ENCODE measurements at places on chromosomes 16 and 17.

DNA sequence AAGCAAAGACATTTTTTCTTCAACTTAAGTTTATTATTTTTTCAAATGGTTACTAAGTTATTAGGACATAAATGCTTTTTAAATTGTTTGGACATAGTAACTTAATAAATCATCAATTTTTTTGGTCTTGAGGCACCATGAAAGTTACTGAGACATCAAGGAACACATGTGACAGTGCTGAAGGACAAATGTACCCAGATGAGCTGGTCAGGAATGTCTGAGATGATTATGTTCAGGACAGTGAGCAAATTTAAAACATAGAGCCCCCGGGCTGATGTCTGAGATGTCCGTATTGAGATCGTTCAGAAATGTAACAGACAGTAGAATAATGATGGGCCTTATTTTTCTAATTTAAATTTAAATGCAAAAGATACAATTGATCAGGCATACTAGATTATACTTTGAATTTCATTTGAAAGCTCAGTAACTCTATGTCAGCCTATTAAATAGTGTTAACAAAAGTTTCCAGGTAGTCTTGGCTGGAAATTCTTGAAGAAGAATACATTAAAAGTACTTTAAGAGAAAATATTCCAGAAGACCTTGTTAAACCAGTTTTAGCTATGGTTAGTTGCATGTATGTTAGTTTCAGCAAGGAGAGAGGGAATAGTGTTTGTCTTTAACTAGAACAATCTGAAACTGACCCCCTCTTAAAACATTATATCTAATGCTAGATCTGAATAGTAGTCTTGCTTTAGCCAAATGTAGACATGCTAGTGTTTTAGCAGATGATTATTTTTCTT is 36.4 kb downstream of the SEC14L1 start:
- no peak for DNase-seq

DNA sequence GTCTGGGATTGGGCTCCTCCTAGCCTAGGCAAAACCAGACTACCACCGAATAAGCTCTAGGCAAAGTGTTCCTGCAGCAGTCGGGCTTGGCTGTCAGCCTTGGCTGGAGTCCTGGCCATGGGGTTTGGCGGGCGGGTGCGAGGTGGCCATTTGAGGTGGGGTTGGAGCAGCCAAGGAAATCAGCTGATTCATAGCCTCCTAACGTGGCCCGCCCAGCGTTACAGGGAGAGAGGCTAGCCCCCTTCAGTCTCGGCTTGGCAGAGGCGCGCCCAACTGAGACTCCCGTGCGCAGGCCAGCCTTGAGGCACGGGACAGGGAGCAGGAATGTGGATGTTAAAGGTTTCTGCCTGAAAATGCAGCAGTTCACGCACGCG is 1.9 kb downstream of the PMP22 start:
- DNase-seq = no peak

DNA sequence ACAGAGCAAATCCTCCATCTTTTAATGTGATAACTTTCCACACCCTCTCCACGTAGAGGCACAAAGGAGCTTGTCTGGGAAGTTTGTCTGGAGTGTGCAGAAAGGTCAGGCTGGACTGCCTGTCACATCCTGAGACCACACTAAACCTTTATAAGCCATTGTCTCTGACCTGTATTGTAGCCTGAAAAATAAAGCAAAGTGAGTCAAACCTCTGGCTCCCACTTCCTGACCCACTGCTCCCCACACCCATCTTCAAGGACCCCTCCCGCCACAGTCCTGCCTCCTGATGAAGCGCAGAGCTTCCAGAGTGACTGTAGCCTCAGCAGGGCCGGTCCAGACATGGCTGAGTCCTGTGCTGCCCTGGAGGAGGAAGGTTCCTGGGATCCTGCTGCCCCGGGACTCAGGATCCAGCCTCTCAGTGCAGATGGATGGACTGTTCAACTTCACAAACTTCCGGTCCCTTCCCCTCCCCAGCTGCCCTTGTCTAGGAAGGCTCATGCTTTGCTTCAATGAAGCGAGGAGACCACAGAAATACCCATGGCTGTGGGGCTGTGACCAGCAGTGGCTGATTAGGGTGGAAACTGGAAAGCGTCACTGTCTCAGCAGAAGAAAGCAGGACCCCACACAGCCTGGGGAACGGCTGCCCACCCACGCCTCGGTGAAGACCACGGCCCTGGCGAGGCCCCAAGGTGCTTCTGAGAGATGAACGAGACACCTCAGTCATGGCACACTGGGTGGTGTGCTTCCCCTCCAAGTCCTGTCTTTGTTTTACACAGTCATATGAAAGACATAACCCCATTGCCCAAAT is 30.9 kb upstream of the CLEC18B start:
- DNase-seq = no peak

DNA sequence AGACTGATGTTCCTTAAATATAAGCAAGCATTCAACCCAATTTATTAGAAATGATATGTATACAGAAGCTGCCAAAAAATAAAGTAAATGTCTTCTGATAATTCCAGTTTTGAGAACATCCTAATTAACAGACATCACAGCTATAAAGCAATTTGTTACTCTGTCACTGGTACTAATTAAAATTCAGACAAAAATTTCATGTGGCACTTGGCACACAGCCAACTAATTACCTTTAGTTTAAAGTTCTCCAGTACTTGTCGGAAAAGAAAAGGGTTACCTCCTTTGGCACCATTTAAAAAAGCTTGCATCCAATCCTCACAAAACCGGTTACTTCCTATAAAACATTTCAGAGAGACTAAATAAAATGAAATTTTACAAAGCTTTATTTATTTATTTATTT is 8.8 kb downstream of the C17orf75 start:
- no peak for DNase-seq

GRCh38 chr17:81440511-81441244 is 45.4 kb downstream of the BAHCC1 start:
- no peak for DNase-seq

DNA sequence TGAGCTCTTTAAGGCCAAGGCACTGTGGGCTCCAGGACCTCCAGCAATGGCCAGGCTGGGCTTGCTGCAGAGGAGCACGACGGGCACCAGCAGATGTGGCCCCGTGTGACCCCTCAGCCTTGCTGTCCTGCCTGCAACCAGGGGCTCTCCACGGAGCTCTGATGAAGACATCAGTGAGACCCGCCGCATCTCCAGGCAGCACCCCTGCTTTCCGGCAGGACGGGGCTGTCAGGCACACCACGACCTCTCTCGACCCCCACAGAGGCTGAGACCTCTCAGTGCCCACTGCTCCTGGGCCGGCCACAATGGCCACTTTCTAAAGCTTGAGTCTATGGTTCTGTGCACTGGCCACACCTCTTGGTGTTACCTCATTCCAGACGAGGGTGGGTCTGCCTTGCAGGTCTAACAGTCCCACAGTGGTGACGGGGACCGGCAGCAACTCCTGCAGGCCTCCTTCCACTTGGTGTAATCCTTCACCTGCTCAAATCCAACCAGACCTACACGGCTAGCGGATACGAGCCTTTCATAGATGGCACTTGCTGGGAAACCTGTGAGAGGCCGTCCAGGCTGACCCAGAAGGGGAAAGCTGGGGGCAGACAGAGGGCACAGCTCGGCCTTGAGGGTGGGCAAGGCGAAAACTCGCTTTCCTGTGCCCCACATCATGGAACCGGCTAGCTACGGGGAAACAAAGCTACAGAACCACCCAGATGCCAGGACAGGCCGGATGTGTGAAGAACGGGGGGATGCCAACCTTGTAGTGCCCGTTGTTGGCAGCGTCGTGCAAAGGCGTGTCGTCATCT is 70.5 kb downstream of the ZNF778 start:
- no peak for DNase-seq

- DNase-seq = peak; percentile 29
Observed at GRCh38 chr17:31492880-31493655, 101.6 kb downstream of the RAB11FIP4 start.

- DNase-seq = no peak
Observed at GRCh38 chr17:4712526-4712925, 2.1 kb downstream of the ARRB2 start.

- no peak for DNase-seq
Observed at GRCh38 chr17:58932956-58933355, 173.7 kb downstream of the TRIM37 start.

- DNase-seq = no peak
Observed at GRCh38 chr16:84178146-84178765, 8.6 kb downstream of the TAF1C start.
